Calu3 (cell line): ENCODE measurements at places on chromosomes 1 and 21. TPM values are rescaled to one million over a fixed set of nuclear protein-coding genes. Genes with fewer than 3 reads are reported as not detected.
A peak's percentile ranks its signal among the peaks of the same experiment; 100 is the strongest.

GRCh38 chr21:44752671-44753235 is 41.4 kb upstream of the TSPEAR start:
- peak; percentile 63 for DNase-seq

GRCh38 chr1:31600641-31601040 is 16.8 kb upstream of the HCRTR1 start:
- DNase-seq: no peak

SPAG17 gene
- 0.33 and 1.3 TPM in 2 replicates for total RNA-seq

UBE2U gene
- total RNA-seq: not detected in 2 replicates

DNA sequence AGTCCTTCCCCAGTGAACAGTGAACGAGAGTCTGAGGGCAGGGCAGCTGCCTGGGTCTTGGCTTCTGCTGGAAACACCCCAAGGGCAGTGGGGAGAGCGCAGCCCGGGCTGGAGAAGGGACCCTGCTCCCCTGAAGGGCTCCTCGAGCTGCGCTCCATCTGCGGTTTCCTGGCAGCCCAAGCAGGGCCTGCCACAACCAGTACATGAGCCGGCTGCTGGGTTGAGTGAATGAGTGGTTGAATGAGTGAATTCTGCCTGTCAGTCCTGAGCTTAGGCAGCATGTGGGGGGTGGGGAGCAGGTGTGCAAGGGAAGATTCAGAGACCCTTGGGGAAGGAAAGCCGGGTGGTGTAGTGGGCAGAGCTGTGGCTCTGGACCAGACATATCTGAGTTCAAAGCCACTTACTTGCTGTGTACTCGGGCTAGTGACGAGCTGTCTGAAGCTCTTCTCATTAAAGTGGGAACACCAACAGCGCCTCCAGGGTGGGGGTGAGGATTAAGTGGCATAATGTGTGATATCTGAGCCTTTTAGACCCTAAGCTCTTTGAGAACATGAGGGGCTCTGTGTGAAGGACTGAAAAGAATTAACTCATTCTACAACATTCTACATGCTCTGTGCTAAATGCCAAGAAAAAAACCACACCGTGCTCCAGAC is 3.7 kb downstream of the OPRD1 start:
- no peak for DNase-seq

- DNase-seq: no peak
These were observed 213.4 kb downstream of the DISC1 start for GRCh38 chr1:231839999-231840398.

DNA sequence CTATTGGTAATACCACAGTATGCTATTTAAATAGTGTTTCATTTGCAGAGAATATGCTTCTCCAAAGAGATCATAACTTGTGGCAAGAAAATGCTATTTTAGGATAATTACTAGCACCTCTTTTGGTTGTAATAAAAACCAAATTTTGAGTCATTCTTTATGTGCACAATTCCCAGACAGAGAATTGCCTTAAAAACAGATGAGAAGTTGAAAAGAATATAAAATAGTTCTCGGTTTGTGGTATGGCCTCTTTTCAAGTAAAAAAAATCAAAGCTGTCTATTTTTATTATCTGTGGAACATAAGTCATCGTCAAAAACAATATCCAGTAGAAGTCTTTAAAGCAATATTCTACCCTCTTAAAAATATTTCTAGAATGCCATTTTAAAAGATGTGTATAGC is 185.9 kb downstream of the GREM2 start:
- no peak for DNase-seq

DNA sequence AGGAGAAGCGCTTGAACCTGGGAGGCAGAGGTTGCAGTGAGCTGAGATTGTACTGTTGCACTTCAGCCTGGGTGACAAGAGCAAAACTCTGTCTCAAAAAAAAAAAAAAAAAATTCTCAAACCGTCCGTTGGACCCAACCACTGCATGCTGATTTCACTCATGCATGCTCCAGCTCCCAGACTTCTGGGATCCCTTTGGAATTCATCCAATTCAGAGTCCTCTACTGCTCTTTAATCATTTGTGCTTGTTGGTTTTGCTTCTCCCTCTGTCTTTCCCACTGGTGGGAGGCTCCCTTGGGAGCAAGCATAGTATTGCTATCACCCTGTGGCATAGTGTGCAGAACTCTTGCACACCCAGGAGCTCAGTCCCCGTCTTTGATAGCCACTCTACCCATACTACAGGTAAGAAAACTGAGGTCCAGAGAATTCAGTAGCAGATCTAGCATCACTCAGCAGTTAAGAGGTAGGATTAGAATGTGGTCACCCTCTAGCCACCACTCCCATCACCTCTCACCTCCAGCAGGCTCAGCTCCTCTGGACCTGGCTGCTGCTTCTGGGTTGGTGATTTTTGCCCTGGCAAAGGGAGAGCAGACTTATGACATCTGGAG is 3.1 kb upstream of the LMNA start:
- no peak for DNase-seq

- peak; percentile 62 for DNase-seq
These were observed 47.1 kb downstream of the LEPR start for GRCh38 chr1:65467536-65467935.

ST6GALNAC5 gene
- total RNA-seq: 1.3 and 2.0 TPM in 2 replicates

- DNase-seq: no peak
These were observed 3.0 kb downstream of the FBXO44 start for GRCh38 chr1:11657654-11658053.

INAVA gene
- 167 and 175 TPM in 2 replicates for total RNA-seq

- DNase-seq: no peak
These were observed 25.3 kb downstream of the ZMYND12 start for GRCh38 chr1:42430286-42431135.

DNA sequence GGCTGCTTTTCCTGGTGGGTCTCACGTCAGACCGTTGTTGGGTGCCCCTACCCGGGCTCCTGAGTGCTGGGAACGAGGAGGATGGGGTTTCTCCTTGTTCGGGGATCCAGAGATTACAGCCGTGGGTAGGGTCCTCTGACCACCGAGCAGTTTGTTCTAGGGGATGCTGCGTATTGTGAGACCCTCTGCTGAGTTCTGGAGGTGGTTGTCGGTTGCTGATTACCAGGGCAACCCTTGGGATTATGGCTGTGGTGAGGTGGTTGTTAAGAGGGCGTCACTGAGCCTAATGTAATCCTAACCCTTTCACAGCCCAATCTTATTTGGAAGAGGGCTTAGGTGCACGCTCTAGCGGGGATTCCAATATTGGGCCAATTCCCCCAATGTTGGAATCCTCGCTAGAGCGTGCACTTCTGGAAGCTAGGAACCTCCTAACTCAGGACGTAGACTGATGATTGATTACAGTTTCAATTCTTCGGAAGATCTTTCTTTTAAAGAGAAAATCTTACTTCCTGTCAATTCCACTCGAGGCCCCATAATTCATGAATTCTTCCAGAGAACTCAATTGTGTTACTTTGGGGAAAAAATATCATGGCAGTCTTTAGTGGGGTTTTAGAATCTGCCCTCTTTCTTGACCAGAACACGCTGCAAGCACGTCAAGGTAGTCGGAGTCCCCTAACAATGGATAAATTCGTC is 483 bp downstream of the TCEANC2 start:
- no peak for DNase-seq

DNA sequence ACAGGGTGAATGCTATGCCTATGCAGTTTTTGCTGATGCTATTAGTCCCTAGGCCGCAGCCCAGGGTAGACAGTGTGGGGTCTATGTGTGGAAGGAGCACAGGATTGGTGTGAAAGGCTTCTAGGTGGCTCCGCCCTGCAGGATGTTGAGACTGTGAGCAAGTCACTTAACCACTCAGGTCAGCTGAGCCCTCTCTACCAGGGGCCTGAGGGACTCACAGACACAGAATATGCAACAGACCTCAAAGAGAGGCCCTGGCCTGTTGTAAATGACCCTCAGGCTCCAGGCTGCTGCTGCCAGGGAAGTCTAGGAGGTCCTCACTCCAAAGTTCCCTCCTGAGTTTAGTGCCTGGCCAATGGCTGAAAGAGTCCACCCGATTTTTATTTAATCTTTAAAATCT is 11.0 kb downstream of the NHLH2 start:
- no peak for DNase-seq

LZIC gene
- 19.8 and 22.6 TPM in 2 replicates for total RNA-seq

SNX7 gene
- total RNA-seq: 22.2 and 22.8 TPM in 2 replicates

PLA2G2E gene
- not detected in 2 replicates for total RNA-seq

DNA sequence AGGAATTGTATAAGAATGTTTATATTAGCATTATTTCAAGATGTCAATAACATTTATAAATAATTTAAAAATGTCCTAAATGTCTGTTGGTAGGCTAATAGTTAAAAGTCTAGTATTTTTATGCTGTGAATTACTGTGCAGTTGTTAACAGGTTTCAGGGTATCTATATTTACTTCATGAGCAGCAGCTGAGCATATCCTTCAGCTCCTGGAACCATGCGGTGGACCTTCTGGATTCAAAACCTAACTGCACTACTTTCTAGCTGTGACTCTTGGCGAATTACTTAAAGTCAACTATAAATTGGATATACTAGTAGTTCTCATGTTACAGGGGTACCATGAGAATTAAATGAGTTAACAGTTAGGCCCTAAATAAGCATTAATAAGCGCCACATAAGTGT is 3.7 kb downstream of the CEP350 start:
- DNase-seq: no peak

- no peak for DNase-seq
These were observed 10.0 kb downstream of the RABGAP1L start for GRCh38 chr1:174169342-174169741.

ATP6V1G3 gene
- not detected in 2 replicates for total RNA-seq

DNA sequence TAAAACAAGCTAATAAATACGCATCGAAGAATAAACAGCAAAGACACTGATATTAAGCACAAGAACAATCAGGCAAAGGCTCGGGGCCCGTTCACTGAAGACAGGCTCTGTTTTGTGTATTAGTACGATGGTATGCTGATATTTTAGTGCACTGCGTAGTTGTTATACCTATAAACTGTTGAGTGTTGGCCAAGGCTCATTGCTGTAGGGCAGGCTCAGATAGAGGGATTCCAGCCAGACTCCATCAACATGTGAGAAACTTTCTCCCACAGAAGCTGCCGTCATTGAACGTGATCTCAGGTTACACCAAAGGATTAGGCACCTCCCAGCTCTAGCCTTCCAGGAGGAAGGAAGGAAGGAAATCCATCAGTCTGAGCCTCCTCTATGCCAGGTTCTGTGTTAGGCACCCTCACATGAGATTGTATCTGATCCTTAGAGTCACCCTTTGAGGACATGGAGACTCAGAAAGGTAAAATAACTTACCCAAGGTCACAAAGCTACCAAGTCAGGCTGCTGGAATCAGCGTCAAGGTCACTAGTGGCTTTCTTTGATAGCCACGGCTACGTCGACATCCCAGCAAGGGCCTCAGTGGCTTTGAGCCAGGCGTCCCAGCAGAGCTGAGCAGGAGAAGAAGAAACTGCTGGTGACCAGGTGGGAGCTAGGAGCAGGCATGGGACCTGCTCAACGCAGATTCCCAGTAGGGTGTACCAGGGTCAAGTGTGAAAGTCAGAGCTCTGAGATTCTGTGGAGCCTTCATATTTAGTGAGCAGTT is 14.8 kb downstream of the BCAR3 start:
- DNase-seq: no peak

PROK1 gene
- not detected in 2 replicates for total RNA-seq

SSU72 gene
- total RNA-seq: 105 and 117 TPM in 2 replicates

SYT2 gene
- total RNA-seq: not detected in 2 replicates

- no peak for DNase-seq
These were observed 325.8 kb downstream of the MATN1 start for GRCh38 chr1:30397576-30397975.

- DNase-seq: peak; percentile 71
These were observed 7.3 kb downstream of the GNG4 start for GRCh38 chr1:235642011-235642942.

OR2T3 gene
- not detected in 2 replicates for total RNA-seq

ZC3H12A gene
- total RNA-seq: 64.4 and 94.1 TPM in 2 replicates

NES gene
- total RNA-seq: 6.1 and 7.4 TPM in 2 replicates

DNA sequence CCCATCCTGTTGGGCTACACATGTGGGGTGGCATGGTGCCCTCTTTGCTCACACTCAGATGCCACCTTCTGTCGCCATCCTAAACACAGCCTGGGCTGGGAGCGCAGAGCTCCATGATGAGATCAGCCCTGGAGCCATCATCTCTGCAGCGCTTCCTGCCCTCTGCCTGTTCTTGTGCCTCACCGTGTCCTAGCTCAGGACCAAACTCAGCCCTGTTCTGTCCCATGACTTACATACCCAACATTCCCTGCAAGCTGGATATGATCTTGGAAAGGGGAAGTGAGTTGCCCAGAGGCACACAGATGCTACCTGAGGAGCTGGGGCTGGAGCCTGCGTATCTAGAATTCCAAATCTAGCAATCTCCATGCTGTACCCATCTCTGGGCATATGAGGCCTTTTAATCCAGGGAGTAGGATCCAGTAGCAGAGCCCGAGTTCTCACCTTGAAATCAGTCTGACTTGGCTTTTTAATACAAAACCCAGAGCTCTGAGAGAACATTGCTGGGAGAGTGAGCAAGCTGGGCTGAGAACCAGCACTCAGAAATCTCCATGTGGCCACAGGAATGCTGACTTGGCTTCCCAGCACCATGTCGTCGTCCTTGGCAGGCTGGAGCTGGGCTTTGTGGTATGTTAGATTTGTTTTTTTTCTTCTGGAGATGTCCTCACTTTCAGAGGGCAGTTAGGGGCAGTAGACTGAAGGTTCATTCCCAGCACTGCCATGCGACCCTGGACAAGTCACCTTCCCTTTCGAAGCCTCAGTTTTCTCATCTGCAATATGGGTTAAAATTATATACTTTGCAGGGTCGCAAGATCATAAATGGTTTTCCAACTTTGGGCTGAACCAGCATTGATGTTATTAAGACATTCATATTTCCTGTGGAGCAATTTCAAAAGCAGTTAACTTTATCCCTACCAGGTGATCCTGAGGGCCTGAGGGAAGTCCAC is 2.6 kb downstream of the ALPL start:
- no peak for DNase-seq

- no peak for DNase-seq
These were observed 80.7 kb downstream of the ATP5PO start for GRCh38 chr21:33834801-33835500.

- DNase-seq: no peak
These were observed 153.2 kb downstream of the PRDM16 start for GRCh38 chr1:3222042-3222692.

SMCP gene
- total RNA-seq: not detected in 2 replicates

GRCh38 chr1:5465281-5465711 is 526.9 kb downstream of the NPHP4 start:
- DNase-seq: no peak

S100A12 gene
- total RNA-seq: not detected in 2 replicates

- no peak for DNase-seq
These were observed 620.9 kb downstream of the PLPP3 start for GRCh38 chr1:55958498-55958897.

DNA sequence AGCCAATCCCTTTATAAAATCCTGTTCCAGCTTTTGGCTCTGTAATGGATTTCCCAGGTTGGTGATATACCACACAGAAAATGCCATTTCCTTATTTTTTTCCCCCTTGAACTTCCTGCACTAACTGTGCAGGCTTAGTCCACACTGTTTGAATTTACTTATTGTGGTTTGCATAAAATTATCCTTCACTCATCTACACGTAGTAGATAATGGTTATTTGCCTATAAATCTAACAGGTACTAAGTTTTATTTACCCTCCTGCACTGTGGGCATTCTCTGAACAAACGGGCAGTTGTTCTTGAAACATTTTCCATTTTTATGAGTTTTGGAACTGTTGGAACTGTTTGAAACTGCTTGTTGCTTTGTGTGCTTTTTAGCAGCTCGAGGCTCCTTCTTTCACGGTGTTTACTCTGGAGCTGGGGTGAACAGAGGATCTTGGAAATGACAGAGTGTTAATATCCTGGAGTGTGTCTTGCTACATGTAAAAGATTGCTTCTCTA is 23.0 kb upstream of the KIFAP3 start:
- no peak for DNase-seq

- no peak for DNase-seq
These were observed 62.3 kb downstream of the CCDC185 start for GRCh38 chr1:223455470-223455869.

GRCh38 chr1:50091068-50091467 is 17.7 kb upstream of the ELAVL4 start:
- DNase-seq: no peak

TRIM67 gene
- 0.09 and 0.15 TPM in 2 replicates for total RNA-seq
